Effector memory CD4-positive, alpha-beta T cell (primary cell): ENCODE measurements at places on chromosomes 16 and 17.

GRCh38 chr16:65095090-65095728, 26.7 kb downstream of the CDH11 start:
- DNase-seq: no peak

GRCh38 chr16:76195648-76196047, 81.6 kb upstream of the CNTNAP4 start:
- DNase-seq: no peak

DNA sequence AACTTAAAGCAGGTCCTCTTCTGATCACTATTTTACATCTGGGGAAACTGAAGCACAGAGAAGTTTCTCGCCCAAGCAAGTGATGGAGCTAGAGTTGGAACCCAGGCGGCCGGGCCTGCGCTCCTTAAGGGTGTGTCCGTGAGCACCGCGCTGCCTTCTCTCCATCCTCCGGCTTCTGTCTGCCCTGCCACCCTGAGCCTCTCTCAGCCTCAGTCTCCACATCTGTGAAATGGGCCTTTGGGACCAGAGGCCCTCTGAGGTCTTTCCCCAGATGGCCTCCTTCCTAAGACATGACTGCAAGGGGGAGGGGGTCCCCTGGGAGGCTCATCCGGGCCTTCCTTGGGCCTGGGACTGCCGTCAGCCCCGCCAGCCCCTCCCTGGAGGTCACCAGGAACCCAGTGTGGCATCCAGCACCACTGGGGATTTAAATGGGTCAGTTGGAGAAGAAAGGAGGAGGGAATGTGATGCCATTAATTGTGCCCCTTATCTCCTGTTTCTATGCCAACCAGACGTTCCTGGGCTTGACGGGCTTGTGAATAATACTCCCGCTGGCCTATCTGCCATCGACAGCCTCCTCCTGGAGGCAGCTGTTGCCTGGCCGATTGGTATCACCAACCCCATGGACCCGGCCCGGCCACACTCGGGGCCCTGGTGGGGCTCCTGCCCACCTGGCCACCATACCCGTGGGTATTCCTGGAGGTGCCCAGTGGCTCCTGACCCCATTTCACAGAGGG, 5.1 kb downstream of the ZFPM1 start:
- no peak for DNase-seq

DNA sequence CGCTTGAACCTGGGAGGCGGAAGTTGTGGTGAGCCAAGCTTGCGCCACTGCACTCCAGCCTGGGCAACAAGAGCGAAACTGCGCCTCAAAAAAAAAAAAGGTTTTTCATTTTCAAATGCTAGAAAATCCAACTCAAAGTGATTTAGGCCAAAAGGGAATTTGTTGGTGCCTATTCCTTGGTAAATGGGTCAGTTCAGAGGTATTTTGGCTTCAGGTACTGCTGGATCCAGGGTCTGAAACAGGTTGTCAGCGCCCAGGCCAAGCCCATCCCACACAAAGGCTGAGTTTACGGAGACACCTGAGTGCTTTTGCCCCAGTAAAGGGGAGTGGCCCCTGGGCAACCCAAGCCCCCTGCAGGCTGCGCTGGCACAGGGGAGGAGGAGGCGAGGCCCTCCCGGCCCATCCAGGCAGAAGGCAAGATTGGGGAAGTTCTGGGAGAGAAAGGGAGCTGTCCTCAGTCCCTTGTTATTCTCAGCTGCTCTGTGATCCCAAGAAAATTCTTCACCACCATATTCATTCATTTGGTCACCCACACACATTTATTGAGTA, 8.5 kb upstream of the JPH3 start:
- DNase-seq: no peak

- no peak for DNase-seq
These were observed 36.3 kb downstream of the GNA13 start for GRCh38 chr17:65020284-65020683.

DNA sequence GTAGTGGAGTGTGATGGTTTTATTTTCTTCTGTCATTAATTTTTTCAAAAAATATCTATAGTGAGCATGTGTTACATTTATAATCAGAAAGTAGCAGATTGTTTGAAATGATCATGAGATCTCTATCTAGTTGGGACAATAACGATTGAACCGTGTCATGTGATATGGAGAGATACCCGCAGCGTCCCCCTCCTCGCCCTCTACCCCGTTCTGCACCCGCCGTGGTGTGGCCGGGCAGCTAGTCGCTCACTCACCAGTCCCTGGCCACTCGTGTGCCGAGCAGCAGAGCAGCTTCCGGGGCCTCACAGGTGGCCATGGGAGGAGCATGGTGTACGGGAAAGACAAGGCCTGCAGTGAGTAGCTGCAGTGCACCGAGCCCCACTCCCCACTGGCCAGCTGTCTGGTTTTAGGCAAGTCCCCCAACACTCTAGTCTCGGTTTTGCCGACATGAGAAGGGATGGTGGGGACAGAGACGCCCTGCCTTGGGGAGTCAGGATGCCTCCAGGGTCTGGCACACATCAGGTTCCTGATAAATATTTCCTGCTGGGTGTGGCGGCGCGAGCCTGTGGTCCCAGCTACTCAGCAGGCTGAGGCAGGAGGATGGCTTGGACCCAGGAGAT, 15.3 kb downstream of the MLYCD start:
- no peak for DNase-seq

- no peak for DNase-seq
These were observed 1.3 kb upstream of the TNFSF13 start for GRCh38 chr17:7557147-7557764.

DNA sequence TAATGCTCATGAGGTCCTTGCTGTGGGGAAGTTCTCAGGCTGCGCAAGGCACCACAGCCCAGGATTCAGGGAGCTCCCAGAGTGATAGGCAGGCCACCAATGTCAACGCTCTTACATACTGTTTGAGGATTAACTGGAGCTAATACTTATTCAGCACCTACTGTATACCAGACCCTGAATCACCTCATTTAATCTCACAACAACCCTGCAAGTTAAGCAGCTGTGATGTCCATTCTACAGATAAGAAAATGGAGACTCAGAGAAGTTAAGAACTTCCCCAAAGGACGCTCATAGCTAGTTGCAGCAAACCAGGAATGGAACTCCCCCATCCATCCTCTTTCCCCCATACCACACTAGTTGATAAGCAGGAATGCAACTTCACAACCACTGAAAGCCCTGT, 25.5 kb upstream of the CCR7 start:
- DNase-seq: no peak

GRCh38 chr16:67936124-67936879, at the start of gene PSMB10:
TSS of gene PSMB10 (minus strand) at chr16:67936850. CDS start at chr16:67936749, 101 bp downstream.
- peak; percentile 11 for DNase-seq

GRCh38 chr17:59496178-59496577, 69.2 kb upstream of the DHX40 start:
- DNase-seq: no peak

- DNase-seq: no peak
These were observed 6.7 kb upstream of the KRT31 start for GRCh38 chr17:41404024-41404671.

DNA sequence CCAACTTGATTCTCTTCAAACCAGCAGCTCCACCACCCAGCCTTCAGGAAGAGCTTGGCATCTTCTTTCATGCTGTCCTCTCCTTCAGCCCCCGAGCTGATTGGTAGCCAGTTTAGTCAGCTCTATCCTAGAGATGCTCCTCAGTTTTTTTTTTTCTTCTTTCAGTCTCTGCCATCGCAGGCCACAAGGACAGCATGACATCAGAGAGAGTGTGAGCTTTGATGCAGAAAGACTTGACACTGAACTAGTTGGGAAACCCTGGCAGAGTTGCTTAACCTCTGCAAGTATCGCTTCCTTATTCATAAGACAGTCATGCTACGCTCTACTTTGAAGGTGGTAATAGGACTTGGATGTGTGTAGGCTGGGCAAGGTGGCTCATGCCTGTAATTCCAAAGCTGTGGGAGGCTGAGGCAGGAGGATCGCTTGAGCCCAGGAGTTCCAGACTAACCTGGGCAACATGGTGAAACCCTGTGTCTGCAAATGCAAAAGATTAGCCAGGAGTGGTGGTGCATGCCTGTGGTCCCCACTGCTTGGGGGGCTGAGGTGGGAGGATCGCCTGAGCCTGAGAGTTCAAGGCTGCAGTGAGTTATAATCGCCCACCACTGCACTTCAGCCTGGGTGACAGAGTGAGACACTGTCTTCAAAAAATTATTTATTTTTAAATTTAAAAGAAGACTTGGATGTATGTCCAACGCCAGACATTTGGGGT, 2.6 kb downstream of the CD300LB start:
- DNase-seq: no peak

DNA sequence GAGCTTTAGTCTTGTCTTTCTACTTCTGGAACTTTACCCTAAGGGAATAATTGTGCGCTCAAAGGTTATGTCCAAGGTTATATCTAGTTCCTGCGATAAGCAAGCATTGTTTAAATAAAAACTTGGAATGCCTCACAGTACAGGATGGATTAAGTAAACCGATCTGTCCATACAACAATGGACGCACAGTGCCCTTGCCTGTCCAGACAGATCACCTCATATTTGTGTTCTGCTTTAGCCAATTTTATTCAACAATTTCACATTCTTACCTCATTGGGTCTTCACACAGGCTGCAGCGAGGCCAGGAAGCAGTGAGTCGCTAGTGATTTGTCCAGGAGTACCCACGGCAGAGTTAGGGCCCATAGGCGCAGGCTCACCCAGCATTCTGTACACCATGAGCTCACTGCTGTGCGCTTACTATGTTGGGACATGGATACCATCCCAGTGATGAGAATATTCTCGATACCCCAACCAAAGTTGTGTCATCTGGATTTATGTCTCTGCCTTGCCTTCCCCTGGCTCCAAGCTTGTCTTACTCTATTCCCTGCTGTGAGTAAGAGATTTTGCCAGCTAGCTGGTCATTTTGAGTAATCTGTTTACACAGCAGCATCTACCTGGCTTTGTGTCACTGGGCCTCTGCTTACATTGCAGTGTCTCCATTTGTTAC, 39.8 kb downstream of the USP43 start:
- no peak for DNase-seq

DNA sequence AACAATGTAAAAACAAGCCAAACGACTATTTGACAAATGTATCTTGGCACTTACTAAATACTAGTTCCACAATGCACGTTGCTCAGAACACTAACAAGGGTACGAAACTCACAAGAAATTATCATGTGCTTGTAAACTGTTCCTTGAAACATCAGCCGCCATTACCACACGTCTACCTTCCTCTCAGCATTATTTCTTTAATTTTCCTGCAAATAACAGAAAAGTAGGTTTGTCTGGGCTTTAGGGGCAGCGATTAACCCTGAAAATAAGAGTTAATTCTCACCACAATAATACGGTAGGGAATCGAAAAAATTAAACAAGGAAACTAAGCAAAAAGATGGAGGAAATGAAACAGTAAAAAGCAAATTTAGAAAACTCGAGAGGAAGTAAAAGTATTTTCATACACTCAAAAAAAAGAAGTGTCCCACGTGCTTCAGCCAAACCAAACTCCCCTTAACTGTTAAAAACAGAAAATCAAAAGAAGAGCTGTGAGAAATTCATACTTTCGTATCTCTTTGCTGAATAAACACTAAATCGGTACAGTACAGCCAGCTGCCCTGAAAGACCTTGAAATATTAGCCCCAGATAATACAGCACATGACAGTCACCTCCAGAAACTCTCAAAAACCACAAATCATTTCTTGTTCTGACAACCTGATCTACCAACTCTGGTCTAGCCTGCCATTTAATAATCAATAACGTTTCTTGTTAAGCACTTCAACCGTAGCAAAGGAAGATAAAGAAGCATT, 1.2 kb downstream of the ARHGAP17 start:
- no peak for DNase-seq

DNA sequence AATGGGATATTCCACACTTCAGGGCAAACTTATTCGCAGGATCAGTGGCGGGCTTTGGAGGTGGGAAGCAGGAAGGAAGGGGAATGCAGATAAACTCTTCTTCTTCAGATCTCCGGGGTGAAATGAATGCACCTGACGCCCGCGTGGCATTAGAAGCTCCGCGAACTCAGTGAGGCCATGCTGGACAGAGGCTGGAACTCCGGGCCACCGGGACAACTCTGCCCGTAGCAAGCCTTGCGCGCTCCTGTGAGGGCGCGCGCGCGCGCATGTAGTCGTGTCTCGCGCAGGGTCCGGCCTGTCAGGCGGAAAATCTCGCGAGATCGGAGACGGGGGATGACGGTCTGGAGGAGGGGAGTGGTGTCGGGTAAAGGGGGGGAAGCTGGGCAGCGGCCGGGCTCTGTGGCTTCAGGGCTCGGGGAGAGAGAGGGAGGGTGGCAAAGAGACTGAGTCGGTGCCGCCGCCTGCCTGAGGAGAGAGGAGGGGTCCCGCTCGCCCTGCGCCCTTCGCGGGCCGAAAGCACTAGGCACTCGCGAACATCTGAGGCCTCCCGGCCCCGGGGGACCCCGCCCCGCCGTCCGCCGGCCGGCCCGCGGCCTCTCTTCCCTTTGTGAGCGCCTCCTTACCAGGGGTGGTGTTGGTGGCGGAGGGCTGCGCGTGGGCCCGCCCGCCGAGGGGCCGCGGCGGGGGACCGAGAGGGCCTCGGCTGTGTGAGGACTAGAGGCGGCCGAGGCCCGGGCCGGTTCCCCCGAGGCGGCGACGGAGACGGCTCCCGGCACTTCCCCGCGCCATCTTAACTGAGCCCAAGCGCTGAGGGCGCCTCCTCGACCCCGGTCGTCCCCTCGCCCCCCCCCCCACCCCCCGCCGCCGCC, at the start of gene TAOK1:
TSS of gene TAOK1 (plus strand) at position 382 of the 869 bp plus-strand sequence. CDS start 61,186 bp downstream, outside the sequence.
- peak; percentile 95 for DNase-seq

DNA sequence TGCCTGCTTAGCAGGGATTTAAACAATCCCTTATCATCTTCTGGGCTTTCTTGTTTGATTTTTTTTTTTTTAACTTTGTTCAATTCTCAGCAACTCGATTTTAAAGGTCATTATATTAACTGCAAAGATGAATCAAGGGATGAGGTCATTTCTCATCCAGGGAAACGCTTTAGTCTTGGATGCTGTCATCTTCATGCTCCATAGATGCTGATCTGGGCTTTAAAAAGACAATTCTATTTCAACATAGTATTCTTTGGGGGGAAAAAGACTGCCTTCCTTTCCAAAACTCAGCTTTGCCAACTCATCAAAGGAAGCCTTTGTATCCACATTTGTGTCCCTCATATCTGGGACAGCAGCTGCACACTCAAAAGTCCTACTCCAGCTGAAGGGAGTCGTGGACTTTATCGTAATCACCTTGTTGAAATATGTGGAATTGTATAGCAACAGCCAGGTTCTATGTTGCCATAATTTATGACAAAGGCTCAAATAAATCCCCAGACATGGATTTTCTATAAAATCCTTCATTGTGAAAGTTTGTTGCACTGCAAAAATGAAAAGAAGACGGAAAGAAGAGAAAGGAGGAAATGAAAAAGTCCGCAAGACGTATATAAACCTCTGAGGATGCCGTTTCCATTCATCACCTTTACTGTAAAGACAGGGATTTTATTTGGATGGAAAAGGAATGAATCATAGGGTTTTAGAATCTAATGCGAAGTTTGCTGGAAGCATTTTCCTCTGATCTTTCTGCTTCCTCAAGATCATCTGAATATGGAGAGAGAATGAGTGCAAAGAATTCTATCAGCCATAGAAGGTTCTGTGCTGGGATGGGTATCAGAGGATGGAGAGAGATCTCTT, 48.6 kb upstream of the XYLT1 start:
- no peak for DNase-seq

- no peak for DNase-seq
These were observed 7.3 kb upstream of the DDX52 start for GRCh38 chr17:37650419-37651003.

- no peak for DNase-seq
These were observed 632 bp upstream of the RTN4RL1 start for GRCh38 chr17:2025622-2026309.
